ENCODE measurements at places on chromosomes 5 and 9.

DNA sequence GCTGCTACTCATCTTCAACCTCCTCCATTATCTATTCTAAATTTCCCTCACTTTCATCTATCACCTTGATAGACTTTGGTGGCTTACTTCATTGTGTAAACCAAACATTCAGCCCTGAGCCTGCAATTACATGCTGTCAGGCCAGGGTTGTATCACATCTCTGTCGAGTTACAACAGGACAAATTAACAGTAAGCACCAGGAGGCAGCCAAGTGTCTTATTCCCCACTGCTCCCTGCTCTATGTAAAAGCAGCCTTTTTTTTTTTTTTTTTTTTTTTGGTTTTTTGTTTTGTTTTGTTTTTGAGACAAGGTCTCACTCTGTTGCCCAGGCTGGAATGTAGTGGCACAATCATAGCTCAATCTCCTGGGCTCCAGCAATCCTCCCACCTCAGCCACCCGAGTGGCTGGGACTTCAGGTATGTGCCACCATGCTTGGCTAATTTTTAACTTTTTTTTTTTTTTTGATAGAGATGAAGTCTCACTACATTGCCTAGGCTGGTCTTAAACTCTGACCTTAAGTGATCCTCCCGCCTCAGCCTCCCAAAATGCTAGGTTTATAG, 15.2 kb upstream of the ZCCHC9 start:
- DNase-seq, result no peak

DNA sequence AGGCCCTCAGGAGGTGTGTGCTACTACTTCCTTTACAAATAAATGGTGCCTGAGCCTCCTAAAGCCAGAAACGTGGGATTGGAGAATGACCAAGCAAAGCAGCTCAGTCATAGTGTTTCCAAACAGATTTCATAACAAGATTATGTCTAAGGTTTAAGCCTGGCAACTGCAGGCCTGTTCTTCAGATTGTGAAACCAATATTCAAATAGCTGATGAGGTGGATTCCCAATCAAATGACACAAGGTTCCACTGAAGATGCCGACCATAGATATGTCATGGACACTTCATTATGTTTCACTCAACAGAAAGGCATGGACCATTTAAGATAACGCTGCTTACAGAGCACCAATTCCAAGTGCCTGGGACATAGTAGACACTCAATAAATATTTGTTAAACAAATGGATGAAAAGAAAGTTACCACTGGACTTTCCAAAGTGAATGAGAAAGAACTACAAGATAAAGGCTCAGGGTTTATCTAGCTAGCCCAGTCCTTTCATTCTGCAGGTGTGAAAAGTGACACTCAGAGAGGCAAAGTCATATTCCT, 189.5 kb downstream of the ACTL7B start:
- no peak for DNase-seq

DNA sequence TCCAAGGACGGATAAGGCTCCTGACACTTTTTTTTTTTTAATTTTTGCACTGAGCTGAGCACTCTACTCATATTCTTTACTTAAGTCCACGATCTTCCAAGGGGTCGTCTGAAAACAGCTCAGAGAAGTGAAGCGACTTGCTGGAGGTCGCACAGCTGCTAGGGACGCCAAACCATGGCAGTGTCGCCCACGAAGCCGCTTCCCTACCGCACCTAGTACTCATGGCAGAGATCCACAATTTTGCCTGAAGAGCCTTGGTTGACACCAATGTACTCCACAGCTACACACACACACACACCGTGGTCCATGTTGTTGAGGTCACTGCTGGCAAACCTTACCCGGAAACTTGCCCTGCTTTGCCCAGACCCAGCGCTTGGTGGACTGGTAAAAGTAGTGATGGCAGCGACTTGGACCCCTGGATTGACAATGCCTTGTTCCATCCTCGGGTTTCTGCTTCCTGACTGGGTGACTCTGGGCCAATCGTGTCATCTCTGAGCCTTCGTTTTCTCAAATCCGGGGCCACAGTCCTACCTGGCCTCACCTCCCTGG, 521 bp upstream of the SLIT3 start:
- DNase-seq, result no peak

GRCh38 chr5:107651325-107651724, 19.4 kb downstream of the EFNA5 start:
- no peak for DNase-seq

Measured in cortex of kidney (tissue), 1 donor.